ENCODE measurements at places on chromosomes 16 and 17.

- DNase-seq = no peak
Measured at GRCh38 chr16:22008215-22009059, 526 bp downstream of the MOSMO start.

DNA sequence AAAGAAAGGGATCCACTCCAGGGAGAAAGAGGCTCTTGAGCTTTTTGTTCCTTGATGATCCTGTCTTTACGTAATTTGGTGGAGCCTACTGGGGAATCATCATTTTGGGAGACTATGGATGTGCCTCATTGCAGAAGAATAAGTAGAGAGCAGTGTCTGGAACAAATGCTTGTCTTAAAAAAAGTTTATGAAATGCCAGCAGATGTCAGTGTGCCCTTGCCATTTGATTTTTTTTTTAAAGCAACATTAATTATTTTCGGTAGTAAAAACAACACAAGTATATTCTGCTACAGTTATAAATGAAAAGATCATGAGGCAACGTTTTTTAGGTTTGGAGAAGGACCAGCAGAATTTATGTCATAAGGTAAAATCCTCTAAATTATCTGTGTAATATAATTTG lies 934.8 kb upstream of the EEF2KMT start:
- no peak for DNase-seq

- DNase-seq = no peak
Measured at GRCh38 chr16:53962041-53962440, 258.1 kb downstream of the FTO start.

DNA sequence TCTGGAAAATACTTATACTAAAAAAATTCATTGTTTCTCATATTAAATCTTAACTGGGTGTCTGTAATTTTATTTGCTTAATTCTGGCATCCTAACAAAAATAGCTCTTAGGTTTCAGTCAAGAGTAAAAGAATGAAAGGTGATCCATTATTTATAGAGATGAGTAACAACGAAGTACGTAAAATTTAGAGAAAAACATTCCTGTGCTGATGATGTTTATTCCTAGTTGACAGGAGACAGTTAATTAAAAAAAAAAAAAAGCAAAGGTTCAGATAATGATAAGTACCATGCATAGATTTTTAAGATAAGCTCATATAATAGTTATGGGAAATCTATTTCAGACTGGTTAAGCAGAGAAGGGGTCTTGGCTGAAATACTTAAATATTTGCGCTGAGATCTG lies 50.8 kb downstream of the ABCA9 start:
- no peak for DNase-seq

- no peak for DNase-seq
Measured at GRCh38 chr17:50356418-50356817, 10.5 kb downstream of the XYLT2 start.

- DNase-seq = no peak
Measured at GRCh38 chr16:69481901-69482341, 57.5 kb downstream of the CYB5B start.

DNA sequence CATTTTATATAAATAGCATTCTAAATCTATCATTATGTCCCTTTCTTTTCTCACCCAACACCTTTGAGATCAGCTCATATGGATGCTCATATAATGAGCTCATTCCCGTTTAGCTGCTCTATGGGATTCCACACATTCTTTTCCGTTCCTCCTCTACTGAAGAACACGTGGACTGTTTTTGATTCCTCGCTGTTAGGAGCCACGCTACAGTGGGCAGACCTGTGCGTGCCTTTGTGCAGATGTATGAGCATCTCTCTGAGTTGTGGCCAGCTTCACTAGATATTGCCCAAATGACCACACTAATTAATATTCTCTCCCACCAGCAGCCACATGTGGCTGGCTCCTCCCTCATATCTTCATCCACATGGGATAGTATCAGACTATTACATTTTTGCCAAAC lies 6.0 kb upstream of the TNFRSF13B start:
- DNase-seq = no peak

GRCh38 chr16:48816393-48816792 lies 206.4 kb upstream of the N4BP1 start:
- DNase-seq = no peak

- no peak for DNase-seq
Measured at GRCh38 chr16:12410837-12411490, 392.7 kb downstream of the CPPED1 start.

- peak; percentile 55 for DNase-seq
Measured at GRCh38 chr17:71412803-71413202, 708.0 kb upstream of the SOX9 start.

- no peak for DNase-seq
Measured at GRCh38 chr16:72921620-72922019, 126.3 kb downstream of the ZFHX3 start.

- DNase-seq = no peak
Measured at GRCh38 chr16:30030011-30030685, 923 bp downstream of the TLCD3B start.

DNA sequence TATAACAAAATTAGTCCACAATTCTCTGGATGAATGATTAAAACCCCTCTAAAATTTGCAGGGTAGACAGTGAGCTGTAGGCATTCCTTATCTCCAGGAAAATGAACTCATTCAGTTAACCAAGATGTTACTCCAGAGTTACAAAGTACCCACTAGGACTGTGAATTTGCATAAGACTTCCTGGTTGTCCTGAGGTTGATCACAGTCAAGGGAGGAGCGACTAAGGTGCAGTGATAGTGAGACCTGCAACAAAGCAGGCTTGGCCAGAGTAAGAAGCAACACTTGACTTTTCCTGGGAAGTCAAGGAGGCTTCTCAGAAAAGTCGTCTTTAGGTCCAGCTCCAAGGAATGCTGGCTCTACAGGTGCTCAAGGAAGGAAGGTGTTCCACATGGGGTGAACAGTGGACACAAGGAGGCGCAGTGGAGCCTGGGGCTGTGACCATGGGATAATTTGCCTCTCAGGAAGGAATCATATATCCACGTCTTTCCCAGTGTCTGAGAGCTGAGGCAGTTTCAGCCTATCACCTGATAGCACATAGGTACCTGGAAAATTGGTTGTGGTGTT lies 821.1 kb upstream of the EEF2KMT start:
- DNase-seq = peak; percentile 58

- DNase-seq = no peak
Measured at GRCh38 chr17:74917430-74917829, 5.6 kb downstream of the USH1G start.

DNA sequence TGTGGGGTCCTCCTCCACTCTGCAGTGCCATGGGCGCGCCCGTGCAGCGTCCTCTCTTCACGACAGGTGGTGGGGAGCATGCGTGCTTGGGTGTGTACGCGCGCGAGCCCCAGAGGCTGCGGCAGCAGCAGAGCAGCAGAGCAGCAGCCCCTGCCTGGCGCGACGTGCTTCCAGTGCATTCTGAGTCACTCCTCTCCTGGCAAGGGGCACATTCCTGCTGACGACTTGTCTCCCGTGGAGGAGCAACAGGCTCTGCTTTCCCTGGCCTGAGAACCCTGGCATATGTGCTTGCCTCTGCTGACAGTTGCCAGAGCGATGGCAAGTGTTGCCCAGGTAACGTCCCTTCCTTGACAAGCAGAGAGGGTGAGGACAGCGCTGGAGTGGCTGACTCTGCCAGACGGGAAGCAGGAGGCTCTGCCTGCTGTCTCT lies 133.8 kb upstream of the PLCG2 start:
- DNase-seq = no peak

- peak; percentile 86 for DNase-seq
Measured at GRCh38 chr16:85296859-85297660, 184.8 kb upstream of the CIBAR2 start.

Measured in Calu3 (cell line).